Right lung (tissue), 10 donors: ENCODE measurements at places on chromosomes 2 and 18.

GRCh38 chr2:113829761-113830160 is 60.1 kb upstream of the ACTR3 start:
- DNase-seq, result no peak

DNA sequence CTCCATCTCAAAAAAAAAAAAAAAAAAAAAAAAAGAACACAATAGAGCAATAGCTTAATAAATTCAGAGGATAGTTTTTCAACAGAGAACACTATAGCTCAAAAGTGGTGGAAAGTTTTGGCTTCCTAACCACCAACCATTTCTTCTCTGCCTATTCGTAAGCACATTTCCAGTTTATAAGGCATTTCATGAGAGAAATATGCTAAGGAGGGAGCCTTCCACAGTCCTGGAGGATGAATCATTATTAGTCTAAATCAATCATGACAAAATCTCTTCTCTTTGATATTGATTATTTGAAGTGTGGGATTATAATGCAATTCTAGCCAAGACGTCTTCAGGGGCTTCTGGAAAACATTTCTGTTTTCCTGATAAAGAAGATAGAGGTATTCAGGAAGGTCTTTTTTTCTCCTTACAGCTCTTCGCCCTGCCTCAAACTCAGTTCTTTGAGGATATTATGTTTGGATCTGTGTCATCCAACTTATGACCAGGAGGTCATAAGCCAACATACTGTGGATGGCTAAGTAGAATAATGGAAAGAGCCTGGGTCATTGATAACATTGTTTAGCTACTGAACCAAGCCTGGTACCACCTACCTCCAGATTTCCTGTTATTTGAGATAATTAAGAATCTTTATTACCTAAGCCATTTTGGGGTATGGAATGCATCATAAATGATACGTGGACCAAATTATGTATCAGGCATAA is 207.3 kb downstream of the TRIB2 start:
- no peak for DNase-seq

- DNase-seq, result no peak
Measured at GRCh38 chr18:47779381-47779780, 151.1 kb downstream of the SMAD2 start.

DNA sequence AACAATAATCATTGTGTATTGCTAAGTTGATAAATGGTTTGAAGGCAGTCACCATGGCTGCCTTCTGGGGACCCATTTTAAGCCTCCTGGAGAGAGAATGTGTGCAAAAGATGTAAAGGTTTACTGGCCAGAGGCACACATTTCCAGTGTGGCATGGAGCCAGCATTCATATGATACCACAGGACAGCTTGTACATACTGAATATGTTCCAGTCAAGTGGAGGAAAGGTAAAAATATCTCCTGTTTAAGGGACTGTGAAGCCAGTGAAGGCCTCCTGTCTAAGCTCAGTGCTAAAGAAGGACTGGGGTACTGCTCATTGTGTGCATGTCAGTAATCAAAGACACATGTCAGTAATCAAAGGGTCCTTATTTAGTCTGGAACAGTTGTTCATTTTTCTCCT is 119.2 kb downstream of the BABAM2 start:
- no peak for DNase-seq

- DNase-seq, result no peak
Measured at GRCh38 chr18:35075132-35075531, 33.9 kb downstream of the MAPRE2 start.

DNA sequence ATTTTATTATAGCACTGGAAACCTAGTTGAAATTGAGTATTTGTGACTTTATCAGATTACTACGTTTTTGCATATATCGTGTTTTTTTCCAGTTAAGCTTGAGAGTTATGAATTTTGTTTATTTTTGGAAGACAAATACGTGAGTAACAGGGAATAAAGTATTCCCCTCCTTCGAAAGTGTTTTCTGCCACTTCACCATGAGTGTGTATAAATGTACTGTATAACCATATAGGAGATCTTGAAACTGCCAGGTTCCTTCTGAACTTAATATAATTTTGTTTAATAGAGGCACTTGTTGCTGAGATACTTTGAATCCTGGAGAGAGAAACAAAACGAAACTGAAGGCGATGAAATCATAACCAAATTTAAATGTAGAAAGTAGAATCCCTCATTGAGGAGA is 1004.4 kb upstream of the ZEB2 start:
- no peak for DNase-seq

GRCh38 chr18:31598021-31598805 is 6.5 kb downstream of the TTR start:
- DNase-seq, result no peak

DNA sequence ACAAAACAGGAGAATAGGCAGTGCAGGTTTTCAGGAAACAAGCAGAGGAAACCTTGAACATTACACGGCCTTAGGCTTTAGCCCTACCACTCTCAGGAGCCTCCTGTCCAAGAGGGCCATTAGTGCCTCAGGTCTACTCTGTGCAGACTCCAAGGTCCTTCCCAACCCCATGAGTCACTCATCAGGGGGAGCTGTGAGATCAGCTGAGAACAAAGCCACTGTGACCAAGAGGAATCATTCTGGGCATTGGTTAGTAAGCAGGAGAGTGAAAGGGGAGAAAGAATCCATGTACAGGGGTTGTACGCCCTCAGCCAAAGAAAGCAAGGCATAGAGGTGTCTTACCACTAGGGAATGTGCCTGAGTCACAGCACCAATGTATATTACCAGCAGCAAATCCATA is 680.3 kb downstream of the DPP10 start:
- DNase-seq, result no peak

GRCh38 chr2:104853534-104854497 is at the start of gene POU3F3:
TSS of gene POU3F3 (plus strand) at chr2:104854115. CDS start at chr2:104855511, 1,396 bp downstream.
- DNase-seq, result peak; percentile 69

DNA sequence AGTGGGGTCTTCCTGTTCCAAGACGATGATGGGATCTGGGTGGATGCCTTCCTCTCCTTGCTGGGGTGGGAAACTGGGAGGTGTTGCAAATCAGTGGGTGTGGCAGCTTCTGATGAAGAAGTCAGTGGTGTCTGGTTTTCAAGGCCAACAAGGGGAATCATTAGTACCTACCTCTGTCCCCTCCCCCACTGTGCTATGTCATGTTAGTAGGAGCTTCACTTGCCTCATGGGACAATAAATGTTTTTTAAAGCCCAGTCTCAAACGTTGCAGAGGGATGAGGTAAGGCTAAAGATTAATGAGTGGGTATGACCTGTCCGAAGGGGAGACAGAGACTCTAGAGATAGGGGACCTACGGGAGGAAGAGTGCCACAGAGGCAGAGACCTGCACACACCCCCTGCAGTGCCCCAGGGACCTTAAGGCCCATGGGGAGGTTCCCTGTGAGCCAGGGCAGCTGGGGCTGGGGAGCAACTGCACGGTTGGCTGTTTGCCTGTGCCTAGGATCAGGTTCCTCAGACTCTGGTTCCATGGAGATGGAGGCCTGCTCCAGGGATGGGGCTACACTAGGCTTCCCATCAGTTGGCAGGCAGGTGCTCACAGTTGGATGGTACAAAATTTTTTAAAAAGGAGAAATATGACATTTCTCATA is 37.8 kb upstream of the SLC1A4 start:
- DNase-seq, result no peak

GRCh38 chr2:139194546-139194945 is 414.4 kb upstream of the NXPH2 start:
- no peak for DNase-seq

DNA sequence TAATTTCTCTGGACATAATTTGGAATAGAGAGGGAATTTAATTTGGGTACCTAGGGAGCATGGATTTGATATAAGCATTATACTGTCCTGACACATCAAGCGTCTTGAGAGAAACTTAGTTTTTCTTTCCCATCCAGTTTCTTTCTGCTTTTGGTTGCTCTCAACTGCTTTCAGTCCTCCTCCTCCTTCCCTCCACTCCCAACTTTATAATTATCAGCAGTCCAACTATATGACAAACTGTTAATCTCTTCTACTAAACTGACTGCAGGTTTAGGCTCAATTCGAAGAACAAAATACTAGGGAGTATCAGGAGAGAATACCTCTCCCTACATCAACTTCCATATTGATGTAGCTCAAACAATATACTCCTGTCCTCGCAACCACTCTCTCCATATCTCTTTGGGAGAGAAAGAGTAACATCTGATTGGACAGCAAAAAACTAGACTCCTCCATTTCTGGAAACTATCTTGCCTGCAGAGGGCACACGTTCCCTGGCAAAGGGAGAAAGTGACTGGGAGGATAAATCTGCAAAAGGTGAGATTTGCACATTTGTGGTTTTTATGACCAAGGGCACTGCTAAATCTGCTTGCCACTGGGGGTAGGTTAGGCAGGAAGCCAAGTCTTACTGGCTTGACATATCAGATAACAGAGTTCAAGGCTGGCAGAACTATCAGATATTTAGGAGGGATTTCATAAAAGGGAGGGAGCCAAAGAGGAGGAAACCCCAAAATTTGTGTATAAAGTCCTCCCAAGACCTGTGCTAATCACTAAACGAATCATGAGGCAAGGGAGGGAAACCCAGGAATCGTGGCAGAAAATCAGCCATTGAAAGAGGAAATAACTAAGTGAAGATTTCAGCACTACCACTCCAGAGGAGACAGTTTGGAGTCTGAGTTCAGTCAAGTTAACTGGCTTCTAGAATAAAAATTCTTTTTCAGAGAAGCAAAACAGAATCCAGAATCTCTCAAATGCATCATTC is 40.0 kb downstream of the ICA1L start:
- peak; percentile 25 for DNase-seq

- DNase-seq, result no peak
Measured at GRCh38 chr18:57846258-57846657, 43.1 kb upstream of the ATP8B1 start.

- DNase-seq, result no peak
Measured at GRCh38 chr2:136012315-136012714, 26.9 kb upstream of the DARS1 start.

- no peak for DNase-seq
Measured at GRCh38 chr2:120763508-120763907, 27.8 kb downstream of the GLI2 start.

DNA sequence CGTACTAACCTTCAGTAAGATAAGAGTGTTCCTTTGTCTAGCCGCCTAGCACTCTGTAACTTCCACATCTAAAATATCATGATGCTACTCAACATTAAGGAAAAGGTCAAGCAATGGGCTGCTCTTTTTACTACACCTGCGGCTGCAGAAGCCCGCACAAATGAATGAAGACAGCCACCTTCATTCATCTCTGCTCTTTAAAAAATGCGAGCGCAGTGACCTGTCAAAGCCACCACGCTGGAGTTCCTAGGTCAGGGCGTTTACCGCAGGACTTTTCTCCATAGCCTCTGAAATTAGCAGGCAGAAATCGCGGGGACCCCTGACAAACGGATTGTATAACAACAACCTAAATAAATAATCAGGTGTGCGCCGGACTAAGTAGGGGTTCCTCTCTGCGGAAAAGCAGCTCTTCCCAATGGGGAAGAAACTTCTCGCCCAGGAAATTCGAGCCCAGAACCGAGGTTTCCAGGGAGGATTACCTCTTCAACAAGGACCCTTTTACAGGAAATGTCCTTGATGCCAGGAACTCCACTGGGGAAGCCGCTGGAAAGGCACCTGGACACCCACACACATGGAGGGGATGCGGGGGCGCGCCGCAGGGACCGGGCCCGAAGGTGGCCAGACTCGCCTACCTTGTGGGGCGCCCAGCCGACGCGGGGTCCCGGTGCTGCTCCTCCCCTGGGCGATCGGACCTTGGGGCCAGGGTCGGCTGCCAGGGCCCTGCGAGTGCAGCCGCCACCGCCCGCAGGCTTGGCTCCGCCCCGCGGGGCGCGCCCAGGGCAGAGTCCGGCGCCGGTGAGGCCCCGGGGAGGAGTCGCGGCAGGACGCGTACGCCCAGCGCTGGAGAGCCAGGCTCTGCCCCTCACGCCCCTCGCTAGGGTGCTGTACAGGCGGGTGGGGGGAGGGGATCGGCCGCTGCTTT is at the start of gene CCDC68:
Gene CCDC68, minus strand, starts transcription at position 758 of the 922 bp plus-strand sequence. CDS start 16,670 bp downstream, outside the sequence.
- peak; percentile 68 for DNase-seq

DNA sequence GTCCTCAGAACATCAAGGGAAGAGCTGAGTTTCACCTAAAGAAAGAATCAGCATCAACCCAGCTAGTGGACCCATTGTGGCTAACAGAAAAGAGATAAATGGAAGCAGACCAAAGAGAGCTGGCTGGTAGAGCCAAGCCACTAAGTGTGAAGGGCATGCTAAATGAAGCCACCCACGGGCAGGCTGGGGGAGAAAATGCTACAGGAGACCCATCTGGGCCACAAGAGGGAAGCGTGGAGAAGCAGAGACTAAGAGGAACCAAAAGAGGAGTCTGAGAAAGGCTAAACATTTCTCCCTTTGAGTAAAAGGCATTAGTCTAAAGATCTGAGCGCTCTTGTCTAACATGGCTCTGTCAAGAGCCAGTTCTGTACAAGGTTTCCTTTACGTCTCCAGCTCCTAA is 15.8 kb downstream of the CWC22 start:
- no peak for DNase-seq

DNA sequence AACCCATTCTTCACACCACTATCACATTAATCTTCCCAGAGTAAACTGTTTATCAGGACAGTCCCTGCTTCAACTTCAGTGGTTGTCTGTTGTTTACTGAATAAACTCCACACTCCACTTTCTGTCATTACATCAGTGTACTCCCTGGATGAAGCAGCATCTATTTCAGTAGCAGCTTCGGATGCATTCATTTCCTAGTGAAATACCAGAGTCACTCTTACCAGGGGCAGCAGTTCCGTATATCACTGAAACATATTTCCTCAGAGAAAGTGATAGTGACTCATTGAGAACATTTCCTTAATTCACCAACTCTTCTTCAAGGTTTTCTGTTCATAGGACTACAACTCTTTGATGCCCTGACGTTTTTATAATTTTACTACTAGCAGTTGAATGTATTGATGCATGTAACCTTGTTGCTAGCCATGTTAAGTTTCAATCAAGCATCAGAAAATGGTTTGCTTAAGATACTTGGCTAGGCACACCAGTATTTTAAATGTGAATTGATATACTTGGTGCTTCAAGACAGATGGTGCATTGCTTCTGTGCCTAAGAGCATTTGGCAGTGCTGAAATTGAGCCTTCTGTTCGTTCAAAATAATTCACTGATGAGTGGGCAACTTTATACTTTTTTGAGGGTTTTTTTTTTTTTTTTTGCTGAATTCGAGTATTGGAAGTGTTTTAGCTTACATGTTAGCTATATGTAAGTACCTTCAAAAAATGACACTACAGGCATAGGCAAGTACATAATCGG is 92.3 kb downstream of the UBE2E3 start:
- no peak for DNase-seq

DNA sequence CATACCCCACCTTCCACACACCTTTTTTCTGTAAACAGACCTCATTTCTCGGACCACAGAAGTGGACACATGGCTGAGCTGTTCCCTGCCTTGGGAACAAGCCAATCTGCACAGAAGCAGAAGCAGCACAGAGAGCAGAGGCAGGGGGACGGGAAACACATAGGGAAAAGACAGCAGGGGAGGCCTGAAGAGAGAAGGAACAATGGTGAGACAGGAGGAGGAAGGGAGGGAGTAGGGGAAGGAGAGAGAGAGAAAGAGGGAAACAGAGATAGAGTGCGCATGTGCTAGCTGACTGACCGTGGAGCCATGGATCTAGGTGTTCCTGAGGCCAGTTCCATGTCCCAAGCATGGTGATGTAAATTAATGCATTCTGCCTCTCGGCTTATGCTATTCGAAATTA is 119.7 kb downstream of the NOL10 start:
- no peak for DNase-seq
